HCT116 (cell line): ENCODE measurements at places on chromosomes 3 and 15. TPM values are rescaled to one million over a fixed set of nuclear protein-coding genes. Genes with fewer than 3 reads are reported as not detected.

The EPHA3 gene
- not detected for total RNA-seq

GRCh38 chr15:71084264-71084663 is 31.0 kb upstream of the THSD4 start:
- no peak for DNase-seq
- H3K36me3 ChIP-seq = no peaks in the 10 kb centered on the region
- no peaks in the 10 kb centered on the region for H3K27me3 ChIP-seq
- no peak overlapping the region for H3K27ac ChIP-seq
- H3K4me1 ChIP-seq = no peaks in the 10 kb centered on the region
- H3K4me3 ChIP-seq = no peak overlapping the region

The STRIT1 gene
- not detected for total RNA-seq

DNA sequence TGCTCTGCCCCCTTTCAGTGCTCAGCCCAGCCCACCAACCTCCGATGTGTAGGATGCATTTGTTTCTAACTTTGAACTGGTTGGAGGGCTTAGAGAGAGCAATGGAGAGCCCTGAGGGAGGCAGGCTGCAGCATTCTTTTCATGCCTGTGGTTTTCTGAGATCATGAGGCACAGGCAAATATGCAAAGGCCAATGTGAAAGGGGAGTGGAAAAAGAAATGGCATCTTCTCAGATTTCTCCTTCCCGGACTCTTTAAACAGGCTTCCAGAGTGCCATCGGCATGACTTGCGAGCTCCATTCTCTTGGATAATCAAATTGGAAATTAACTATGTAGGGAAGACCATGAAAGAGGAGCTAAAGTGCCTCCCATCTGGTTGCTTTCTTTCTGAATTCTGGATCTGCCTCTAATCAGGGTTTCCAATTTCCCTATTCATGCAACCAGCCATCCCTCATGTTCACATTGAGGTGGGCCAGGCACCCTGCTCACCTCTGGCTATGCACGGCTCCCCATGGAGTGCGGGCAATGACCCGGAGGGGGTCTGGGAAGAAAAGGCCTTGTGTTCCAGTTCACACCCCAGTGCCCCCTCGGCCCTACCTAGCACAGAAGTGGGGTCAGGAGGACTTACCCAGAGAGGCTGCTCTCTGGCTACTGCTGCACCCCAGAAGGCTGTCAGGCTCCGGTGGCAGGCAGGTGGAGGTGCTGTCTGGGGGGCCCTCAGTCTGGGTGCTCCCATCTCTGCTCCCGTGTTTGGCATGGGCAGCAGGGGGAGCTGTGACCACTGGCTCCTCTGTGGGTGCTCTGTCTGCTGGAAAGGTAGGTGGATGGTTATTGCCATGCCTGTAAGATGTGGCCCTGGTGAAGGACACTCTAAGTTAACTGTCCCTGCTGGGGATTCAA is 16.1 kb downstream of the AMOTL2 start:
- peak overlapping the region; percentile 73 for H3K27ac ChIP-seq
- H3K36me3 ChIP-seq = peaks cover 75% of the 10 kb centered on the region; the same call in 1 of the 2 replicates
- peak overlapping the region; percentile 12; the same call in 1 of the 2 replicates for H3K4me3 ChIP-seq
- peak; percentile 52 for DNase-seq

The PFKFB4 gene
- 20.3 TPM for total RNA-seq

GRCh38 chr3:172465281-172465680 is 17.0 kb upstream of the GHSR start:
- H3K36me3 ChIP-seq = no peaks in the 10 kb centered on the region
- no peaks in the 10 kb centered on the region for H3K27me3 ChIP-seq
- H3K27ac ChIP-seq = no peak overlapping the region

GRCh38 chr3:39753391-39753790 is 56.0 kb upstream of the MYRIP start:
- no peaks in the 10 kb centered on the region for H3K27me3 ChIP-seq
- no peak for DNase-seq

The GOLGA6L10 gene
- total RNA-seq = 1.2 TPM

DNA sequence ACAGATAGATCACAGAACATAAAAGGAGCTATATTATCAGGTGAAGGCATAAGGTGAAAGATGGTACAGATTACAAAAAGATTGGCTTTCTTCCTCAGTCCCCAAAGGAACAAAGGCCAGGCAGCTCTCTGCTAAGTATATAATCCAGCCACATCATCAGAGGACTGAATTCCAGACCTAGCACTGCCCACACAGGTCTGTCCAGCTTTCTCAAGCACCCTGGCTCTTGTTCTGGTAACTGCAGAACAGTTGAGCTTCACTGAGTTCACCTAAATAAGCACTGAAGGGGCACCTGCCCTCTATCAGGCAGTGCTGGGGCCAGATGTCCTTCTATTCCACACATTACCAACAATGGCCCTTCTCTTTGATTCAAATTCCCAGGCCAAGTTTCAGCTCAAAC is 6.3 kb downstream of the DUOXA1 start:
- H3K36me3 ChIP-seq = no peaks in the 10 kb centered on the region
- H3K4me1 ChIP-seq = peaks cover 12% of the 10 kb centered on the region
- no peak overlapping the region for H3K4me3 ChIP-seq
- DNase-seq = no peak

DNA sequence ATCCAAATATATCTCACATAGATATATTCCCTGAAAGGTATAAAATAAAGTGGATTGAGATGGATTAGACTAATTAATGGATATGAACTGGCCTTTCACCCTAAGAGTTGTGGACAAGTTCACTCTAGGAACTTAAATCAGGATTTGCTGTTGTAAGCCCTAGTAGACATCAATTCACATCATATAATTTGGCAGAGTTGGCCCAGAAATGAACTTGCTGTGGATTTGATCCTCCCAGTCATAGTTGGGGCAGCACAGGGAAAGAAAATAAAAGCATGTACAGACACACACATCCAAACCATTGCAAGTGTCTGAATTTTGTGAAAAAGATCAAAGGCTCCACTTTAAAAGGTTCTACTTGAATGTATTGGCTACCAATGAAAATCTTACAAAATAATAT is 734.7 kb upstream of the NR2F2 start:
- H3K27ac ChIP-seq = no peak overlapping the region
- H3K36me3 ChIP-seq = no peaks in the 10 kb centered on the region
- DNase-seq = no peak
- H3K4me1 ChIP-seq = no peaks in the 10 kb centered on the region

DNA sequence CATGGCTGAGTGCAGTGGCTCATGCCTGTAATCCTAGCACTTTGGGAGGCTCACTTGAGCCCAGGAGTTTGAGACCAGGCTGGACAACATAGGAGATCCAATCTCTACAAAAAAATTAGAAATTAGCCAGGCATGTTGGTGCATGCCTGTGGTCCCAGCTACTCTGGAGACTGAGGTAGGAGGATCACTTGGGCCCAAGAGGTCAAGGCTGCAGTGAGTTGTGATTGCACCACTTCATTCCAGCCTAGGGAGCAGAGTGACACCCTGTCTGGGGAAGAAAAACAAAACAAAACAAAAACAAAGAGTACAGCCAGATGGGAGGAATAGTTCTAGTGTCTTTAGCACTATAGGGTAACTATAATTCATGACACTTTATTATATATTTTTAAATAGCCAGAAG is 26.2 kb upstream of the COMMD4 start:
- H3K27me3 ChIP-seq = no peaks in the 10 kb centered on the region
- DNase-seq = no peak
- H3K27ac ChIP-seq = no peak overlapping the region

GRCh38 chr3:146468671-146469149 is 651 bp downstream of the PLSCR2 start:
- no peak overlapping the region for H3K4me3 ChIP-seq
- H3K27ac ChIP-seq = no peak overlapping the region
- no peaks in the 10 kb centered on the region for H3K36me3 ChIP-seq
- no peak for DNase-seq
- no peaks in the 10 kb centered on the region for H3K27me3 ChIP-seq
- no peaks in the 10 kb centered on the region for H3K4me1 ChIP-seq

DNA sequence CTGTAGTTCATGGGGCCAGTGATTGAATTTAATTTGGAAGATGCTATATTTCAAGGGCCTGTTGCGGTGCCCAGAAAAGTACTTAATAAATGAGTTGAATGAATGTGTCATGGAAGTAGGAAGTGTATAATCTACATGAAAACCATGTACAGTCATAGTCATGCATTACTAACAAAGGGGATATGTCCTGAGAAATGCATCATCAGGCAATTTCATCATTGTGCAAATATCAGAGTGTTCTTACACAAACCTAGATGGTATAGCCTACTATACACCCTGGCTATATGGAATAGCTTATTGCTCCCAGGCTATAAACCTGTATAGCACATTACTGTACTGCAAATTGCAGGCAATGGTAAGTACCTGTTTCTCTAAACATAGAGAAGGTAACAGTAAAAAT is 10.7 kb upstream of the MYO5C start:
- H3K4me3 ChIP-seq = no peak overlapping the region
- no peaks in the 10 kb centered on the region for H3K27me3 ChIP-seq
- no peaks in the 10 kb centered on the region for H3K36me3 ChIP-seq
- no peaks in the 10 kb centered on the region for H3K4me1 ChIP-seq
- DNase-seq = no peak

The RAD51 gene
- 20.9 TPM for total RNA-seq

GRCh38 chr15:34262362-34262761 is 37.5 kb downstream of the EMC4 start:
- no peak overlapping the region for H3K27ac ChIP-seq
- no peak overlapping the region for H3K4me3 ChIP-seq
- no peaks in the 10 kb centered on the region for H3K36me3 ChIP-seq
- DNase-seq = no peak

- H3K27me3 ChIP-seq = no peaks in the 10 kb centered on the region
- H3K27ac ChIP-seq = no peak overlapping the region
- no peaks in the 10 kb centered on the region for H3K4me1 ChIP-seq
- no peak overlapping the region for H3K4me3 ChIP-seq
- no peaks in the 10 kb centered on the region for H3K36me3 ChIP-seq
Measured at GRCh38 chr15:49864251-49864650, 243.4 kb downstream of the DTWD1 start.

The C2CD4A gene
- total RNA-seq = not detected

GRCh38 chr3:134743006-134743405 is 52.1 kb upstream of the EPHB1 start:
- H3K27ac ChIP-seq = no peak overlapping the region
- H3K4me3 ChIP-seq = no peak overlapping the region
- no peaks in the 10 kb centered on the region for H3K36me3 ChIP-seq

The PLA2G4D gene
- 0.34 TPM for total RNA-seq
